Activated CD8-positive, alpha-beta memory T cell treated with anti-CD3 and anti-CD28 coated beads, Interleukin-2, amount 50 U/mL, for 4 hours (primary cell): ENCODE measurements at places on chromosomes 2 and 18.

GRCh38 chr18:9483526-9483925 lies 8.2 kb downstream of the RALBP1 start:
- no peak for DNase-seq

- DNase-seq: no peak
Observed at GRCh38 chr2:53987336-53987921, 16.6 kb upstream of the PSME4 start.

DNA sequence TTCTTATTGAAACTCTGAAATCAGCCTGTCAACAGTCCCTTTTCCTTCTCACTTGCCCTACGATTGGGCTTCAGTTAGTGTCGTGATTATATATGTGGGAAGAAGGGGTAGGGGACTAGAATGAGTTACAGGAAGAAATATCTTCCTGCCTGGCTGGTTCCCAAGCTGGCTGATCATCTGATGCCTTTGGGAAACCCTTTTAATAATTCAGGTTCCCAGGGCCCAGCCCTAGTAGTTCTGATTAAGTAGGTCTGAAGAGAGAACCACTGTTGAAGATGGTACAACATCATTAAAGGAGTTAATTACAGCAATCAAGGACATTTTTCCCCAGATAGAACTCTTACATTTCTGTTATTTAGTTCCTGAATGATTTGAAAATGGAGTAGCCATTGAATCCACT lies 110.1 kb upstream of the EML6 start:
- no peak for DNase-seq

- no peak for DNase-seq
Observed at GRCh38 chr2:100844514-100844913, 24.6 kb downstream of the NPAS2 start.

GRCh38 chr2:119109866-119110265 lies 48.7 kb downstream of the C1QL2 start:
- DNase-seq: no peak
